ENCODE measurements at places on chromosomes 2 and 18.

- no peak for DNase-seq
These were observed 174.7 kb downstream of the EIPR1 start for GRCh38 chr2:3202926-3203325.

- DNase-seq, result no peak
These were observed 88.6 kb downstream of the SCN3A start for GRCh38 chr2:165115258-165115657.

GRCh38 chr18:24894880-24895279 is 434.4 kb downstream of the HRH4 start:
- DNase-seq, result no peak

DNA sequence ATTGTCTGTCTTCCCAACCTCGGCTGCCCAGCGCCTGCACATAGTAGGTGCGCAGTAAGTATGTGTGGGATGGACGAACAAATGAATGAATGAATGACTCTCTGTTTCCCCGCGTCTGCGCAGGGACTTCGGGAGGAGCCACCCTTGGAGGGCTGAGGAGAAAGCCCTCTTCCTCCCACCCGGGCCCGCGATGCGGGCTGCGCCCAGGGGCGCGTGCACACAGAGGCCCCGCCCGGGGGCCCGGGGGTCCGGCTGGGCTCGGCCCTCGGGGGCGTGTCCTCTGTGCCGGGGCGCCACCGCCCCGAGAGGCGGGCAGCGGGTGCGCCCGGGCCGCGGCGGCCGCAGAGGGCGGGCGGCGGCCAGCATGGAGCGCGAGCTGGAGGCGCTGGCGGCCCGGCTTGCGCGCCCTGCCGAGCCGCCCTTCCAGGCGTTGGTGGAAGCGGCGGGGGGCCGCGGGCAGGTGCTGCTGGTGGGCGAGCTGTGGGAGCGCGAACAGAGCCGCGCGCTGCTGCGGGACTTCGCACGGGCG is at the start of gene C2orf72:
Gene C2orf72 (plus strand): TSS at position 322 of the 529 bp plus-strand sequence. CDS start 43 bp downstream, at position 365.
- peak; percentile 36 for DNase-seq

GRCh38 chr2:38747007-38747424 is 4.1 kb downstream of the SRSF7 start:
- no peak for DNase-seq

GRCh38 chr2:189260361-189260814 is 80.8 kb upstream of the COL5A2 start:
- DNase-seq, result peak; percentile 23

Measured in GM23248 (cell line).